ENCODE measurements at places on chromosomes 1 and 21.
A peak's percentile ranks its signal among the peaks of the same experiment; 100 is the strongest.

- DNase-seq, result no peak
Observed at GRCh38 chr1:36411674-36412648, 14.3 kb upstream of the LSM10 start.

DNA sequence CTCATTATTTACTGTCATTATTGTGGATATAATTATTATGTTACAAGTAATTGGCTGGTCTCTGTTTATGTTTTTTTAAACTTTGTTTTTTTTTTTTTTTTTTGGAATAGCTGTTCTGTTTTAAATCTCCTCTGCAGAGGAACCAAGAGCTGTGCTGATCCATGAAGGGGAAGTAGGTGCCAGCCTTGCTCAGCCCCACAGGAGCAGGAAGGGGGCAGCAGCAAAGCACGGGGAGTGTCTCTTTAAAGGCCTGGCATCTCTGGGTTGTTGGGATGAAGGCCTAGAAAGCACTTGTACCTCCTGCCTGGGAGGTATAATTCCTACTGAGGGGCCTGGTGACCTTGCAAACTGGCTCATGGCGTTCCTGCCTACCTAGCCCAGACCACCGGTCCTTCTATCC, 2.5 kb upstream of the GRHL3 start:
- DNase-seq, result no peak

DNA sequence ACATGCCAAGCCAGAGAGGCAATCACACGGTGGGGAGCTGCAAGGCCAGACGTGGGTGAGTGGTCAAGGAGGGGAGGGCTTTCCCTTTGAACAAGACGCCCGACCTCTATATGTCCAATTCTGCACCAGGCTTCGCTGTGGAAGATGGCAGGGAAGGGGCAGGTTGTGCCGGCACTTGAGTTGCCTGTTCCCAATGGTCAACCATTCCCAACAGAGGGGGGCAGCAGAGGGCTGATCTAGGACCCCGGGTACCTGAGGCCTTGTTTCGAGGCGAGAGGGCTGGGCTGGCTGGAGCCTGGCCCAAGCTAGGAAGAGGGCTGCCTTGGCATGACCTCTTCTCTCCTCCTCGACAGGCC, 64.9 kb downstream of the TMEM53 start:
- DNase-seq, result peak; percentile 41

DNA sequence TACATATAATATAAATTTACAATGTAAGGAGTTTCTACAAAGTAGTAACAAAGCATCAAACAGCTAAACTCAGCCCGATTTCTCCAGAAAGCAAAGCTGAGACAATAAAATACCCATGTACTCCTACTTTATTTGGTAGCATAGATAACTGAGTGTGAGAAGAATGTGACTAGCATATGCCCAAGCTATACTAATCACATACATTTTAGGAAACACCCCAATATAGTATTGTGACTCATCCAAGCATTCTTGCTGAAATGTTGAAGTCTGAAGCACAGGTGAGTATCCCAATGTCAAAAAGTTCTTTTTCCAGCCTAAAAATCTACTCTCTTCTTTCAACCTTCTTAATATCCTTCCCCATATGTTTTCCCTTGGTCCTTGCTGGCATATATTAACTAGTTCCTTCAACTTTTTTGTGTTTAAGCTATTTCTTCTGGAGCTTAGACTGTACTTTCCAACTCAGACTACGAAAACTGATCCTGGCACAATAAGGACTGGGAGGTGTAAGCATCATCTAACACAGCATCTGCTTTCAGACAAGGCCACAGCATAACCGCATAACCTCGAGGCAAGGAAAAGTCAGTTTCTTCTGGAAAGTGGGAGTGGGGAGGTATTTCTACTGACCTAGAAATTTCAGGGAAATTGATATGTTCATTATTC, 163.0 kb upstream of the RNPC3 start:
- no peak for DNase-seq

- DNase-seq, result no peak
Observed at GRCh38 chr1:216049741-216050430, 373.4 kb downstream of the USH2A start.

DNA sequence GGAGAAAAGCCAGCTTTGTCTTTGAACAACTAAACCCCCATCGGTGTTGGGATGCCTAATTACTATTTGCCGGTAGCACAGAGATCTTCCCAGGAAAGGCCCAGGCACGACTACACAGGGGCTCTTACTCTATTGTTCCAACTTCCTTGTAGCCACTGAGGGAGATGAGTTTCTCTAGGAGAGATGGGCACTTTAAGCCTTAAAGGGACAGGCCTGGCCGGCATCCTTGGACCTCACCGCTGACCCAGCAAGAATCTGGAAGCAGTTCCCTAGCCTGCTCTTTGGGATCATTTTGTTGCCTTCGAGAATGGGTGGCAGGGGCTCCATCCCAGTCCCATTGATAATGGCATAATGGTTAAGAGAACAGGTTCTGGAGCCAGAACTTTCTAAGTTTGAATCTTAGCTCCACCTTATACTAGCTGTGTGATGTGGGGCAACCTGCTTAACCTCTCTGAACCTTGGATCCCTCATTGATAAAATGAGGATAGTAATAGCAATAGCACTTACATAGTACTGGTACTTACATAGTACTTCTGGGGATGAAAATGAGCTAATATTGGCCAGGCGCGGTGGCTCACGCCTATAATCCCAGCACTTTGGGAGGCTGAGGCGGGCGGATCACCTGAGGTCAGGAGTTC, 239.1 kb upstream of the TMEM51 start:
- DNase-seq, result no peak

GRCh38 chr1:154669464-154670282, 61.7 kb upstream of the ADAR start:
- DNase-seq, result peak; percentile 71

DNA sequence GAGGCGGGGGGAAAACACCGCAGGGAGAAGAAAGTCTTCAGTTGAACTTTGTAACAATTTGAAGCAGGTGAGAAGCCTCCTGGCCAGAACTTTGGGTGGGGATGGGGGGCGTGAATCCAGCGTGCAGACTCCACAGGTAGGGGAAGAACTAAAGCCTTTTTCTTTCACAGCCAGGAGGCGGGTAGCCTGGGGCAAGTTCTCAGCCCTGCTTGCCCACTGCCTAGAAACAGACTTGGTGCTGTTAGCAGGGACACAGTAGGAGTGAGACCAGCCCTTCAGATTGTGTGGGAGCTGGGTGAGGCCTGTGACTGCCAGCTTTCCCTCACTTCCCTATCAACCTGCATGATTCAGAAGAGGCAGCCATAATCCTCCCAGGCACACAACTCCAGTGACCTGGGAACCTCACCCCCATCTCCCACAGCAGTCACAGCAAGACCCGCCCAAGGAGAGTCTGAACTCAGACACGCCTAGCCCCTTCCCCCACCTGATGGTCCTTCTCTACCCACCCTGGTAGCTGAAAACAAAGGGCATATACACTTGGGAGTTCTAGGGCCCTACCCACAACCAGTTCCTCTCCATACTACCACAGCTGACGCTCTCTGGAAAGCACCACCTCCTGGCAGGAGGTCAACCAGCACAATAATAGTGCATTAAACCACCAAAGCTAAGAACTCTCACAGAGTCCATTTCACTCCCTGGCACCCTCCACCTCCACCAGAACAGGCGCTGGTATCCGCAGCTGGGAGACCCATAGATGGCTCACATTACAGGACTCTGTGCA, 83.5 kb upstream of the CDC42BPA start:
- DNase-seq, result no peak

DNA sequence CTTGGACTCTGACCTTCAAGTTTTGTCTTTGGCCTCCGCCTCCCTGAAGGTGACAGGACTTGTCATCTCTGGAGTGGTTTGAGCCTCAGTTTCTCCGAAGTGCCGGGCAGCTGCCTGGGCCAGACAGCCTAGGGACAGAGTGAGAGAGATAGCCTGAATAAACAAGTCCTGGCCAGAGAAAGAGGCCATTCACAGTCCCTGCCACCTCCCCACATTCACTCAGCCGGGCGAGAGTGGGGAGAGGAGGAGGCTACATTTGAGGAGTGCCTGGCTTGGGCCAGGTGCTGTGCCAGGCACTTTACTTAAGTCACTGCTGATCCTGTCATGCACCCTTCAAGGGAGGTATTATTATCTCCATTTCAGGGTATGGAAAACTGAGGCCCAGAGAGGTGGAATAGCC, 3.5 kb downstream of the EXTL1 start:
- no peak for DNase-seq

- no peak for DNase-seq
Observed at GRCh38 chr1:235246022-235246948, 81.7 kb downstream of the ARID4B start.

DNA sequence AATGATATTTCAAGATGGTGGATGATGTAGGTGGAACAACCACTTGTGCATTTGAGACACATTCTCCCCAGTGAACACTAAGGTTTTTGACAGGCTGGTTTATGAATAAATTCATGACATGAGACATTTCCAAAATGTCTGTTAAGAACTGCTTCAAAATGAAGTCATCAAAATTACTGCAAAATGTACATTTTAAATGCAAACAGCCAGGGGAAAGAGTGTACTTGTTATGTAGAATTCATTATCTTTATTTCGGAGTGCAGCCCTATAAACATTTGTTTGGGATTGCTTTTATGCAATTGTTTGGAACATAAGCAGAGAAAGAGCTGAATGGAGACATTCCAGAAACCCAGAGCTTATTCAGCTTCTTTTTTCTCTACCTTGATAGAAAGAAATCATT, 49.5 kb downstream of the DSCAM start:
- no peak for DNase-seq

GRCh38 chr1:202160377-202160940, at the start of gene PTPN7:
PTPN7 (minus strand) TSS chr1:202160602; CDS start chr1:202159402, 1,200 bp downstream.
- DNase-seq, result no peak

GRCh38 chr1:59282951-59283350, 13.9 kb upstream of the FGGY start:
- DNase-seq, result no peak

DNA sequence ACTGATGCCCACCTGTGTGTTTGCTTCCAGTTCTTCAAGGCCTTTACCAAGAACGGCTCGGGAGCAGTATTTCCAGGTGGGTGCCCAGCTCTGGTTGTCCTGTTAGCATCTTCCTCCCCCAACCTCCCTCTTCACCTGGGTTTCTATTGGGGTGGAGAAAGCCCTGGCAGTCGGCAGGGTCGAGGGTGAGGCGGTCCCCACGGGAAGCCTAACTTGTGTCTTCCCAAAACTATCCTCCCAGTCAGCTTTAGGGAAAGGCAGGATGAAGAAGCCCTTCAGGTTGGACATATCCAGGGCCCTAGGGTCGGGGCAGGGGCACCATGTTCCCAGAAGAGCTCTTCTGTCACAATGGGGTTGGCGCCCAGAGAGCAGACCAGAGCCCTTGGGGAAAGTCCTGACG, 20.6 kb downstream of the QSOX1 start:
- DNase-seq, result no peak

- no peak for DNase-seq
Observed at GRCh38 chr1:1110561-1110971, 5.3 kb downstream of the C1orf159 start.

DNA sequence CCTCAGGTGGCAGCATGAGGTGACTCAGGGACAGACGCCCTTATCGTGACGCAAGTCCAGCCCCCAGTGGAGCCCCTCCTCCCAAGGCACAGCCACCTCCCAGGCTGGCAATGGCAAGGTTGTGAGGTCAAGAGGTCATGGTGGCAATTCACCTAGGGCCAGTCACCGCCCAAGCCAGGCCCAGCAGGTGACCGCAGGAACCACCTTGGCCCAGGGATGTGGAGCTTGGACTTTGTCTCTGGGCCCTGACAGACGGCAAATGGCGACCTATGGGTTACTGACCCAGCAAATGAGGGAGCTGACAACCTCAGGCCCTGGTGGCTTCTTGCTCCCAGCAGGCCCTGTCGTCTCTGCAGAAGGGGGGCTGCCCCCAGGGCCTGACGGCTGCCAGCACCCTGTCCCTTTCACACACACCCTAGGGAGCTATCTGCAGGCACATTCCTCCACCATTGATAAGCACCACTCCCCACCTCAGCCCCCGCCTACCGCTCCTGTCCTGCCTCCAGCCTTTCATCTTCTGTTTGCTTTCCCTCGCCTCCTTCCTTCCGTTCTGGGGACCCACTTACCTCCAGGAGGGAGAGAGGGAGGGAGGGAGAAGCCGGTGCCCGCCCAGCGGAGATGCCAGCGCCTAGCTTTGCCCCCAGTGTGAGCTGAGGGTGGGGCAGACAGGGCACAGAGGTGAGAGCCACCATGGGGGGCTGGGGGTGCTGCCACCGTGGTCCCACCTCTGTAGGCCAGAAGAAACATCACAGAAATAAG, 12.1 kb downstream of the EPHA2 start:
- DNase-seq, result no peak

DNA sequence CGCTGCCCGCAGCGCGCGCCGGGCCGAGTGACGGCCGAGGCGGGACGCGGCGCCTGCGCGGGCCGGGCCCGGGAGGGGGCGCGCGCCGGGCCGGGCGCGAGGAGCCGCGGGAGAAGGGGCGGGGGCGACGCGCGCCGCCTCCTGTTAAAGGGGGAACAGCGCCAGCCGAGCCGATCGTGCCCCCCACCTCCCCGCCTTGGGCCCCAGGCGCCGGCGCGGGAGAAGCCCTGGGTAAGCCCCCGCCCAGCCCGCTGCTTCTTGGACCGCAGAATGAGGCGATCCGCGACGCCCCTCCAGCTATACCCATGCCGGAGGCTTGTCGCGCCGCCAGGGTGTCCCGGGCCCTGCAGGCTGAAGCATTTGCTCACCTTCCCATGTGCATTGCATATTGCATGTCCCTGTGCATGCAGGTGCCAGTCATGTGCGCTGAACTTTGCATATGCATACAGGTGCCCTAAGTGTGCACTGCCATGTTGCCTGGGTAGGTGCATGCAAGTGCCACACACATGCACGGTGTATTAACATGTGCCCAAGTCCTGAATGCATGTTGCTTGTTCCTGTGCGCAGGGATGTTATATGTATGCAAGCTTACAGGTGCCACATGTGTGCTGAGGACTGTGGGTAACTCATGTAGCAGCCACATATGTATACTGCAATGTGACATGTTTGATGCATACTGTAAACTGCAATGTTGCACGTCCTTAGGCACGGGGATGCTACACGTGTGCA, at the start of gene ADGRB2:
ADGRB2 (minus strand) TSS at position 29 of the 729 bp plus-strand sequence. CDS start 7,119 bp downstream, outside the sequence.
- DNase-seq, result peak; percentile 24

GRCh38 chr1:50450861-50451653, 27.8 kb upstream of the DMRTA2 start:
- no peak for DNase-seq

- no peak for DNase-seq
Observed at GRCh38 chr1:47554901-47555300, 117.1 kb downstream of the FOXD2 start.

DNA sequence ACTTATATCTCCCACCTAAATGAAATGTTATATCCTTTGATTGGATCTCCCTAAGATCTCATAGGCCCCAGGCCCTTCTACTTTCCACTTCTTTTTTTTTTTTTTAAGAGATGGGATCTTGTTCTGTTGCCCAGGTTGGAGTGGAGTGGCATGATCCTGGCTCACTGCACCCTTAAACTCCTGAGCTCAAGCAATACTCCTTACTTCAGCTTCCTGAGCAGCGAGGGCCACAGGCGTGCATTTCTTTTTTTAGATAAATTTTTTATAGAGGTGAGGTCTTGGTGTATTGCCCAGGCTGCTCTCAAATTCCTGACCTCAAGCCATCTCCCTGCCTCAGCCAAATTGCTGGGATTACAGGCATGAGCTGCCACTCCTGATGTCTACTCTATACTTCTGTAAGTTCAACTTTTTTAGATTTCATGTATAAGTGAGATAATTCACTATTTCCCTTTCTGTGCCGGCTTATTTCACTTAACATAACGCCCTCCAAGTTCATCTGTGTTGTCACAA, 987.5 kb upstream of the NCAM2 start:
- no peak for DNase-seq

- DNase-seq, result no peak
Observed at GRCh38 chr1:46522969-46523320, 28.5 kb downstream of the KNCN start.
